Regular cardiac myocyte (primary cell): ENCODE measurements at places on chromosomes 7 and 10. TPM values are rescaled to one million over a fixed set of nuclear protein-coding genes. Genes with fewer than 3 reads are reported as not detected.

PITRM1 gene
- total RNA-seq = 48.8 and 82.4 TPM in 2 replicates

FAM3C gene
- 75.5 and 116 TPM in 2 replicates for total RNA-seq

TLX1 gene
- total RNA-seq = not detected in 2 replicates

HOXA6 gene
- total RNA-seq = 0.28 TPM in 1 of 2 replicates, not detected in the other

SLC25A28 gene
- total RNA-seq = 4.6 and 16.3 TPM in 2 replicates

GNG11 gene
- 123 and 152 TPM in 2 replicates for total RNA-seq

MBL2 gene
- total RNA-seq = not detected in 2 replicates

VWDE gene
- total RNA-seq = 0.19 TPM in 1 of 2 replicates, not detected in the other

OR6B1 gene
- total RNA-seq = not detected in 2 replicates

GJD4 gene
- not detected in 2 replicates for total RNA-seq

NPC1L1 gene
- under 0.01 TPM in 2 replicates for total RNA-seq

SEMA3E gene
- total RNA-seq = 0.38 and 0.56 TPM in 2 replicates

MYO1G gene
- total RNA-seq = under 0.01 TPM in 2 replicates

TUBAL3 gene
- total RNA-seq = under 0.01 TPM in 1 of 2 replicates, not detected in the other

GRK5 gene
- 39.9 and 60.9 TPM in 2 replicates for total RNA-seq

ZPBP gene
- total RNA-seq = not detected in 2 replicates

C7orf57 gene
- total RNA-seq = not detected in 2 replicates

AOAH gene
- total RNA-seq = not detected in 2 replicates

MUC12 gene
- 0.19 TPM in 1 of 2 replicates, not detected in the other for total RNA-seq

GPR26 gene
- not detected in 2 replicates for total RNA-seq

ERCC6 gene
- total RNA-seq = 62.7 and 78.9 TPM in 2 replicates

PON1 gene
- not detected in 2 replicates for total RNA-seq

MORN4 gene
- total RNA-seq = 3.7 and 5.8 TPM in 2 replicates

LIPF gene
- not detected in 2 replicates for total RNA-seq

GATA3 gene
- 0.28 TPM in 1 of 2 replicates, not detected in the other for total RNA-seq

SPDYE3 gene
- not detected in 2 replicates for total RNA-seq

EVX1 gene
- not detected in 2 replicates for total RNA-seq

ZNF488 gene
- 0.19 TPM in 1 of 2 replicates, not detected in the other for total RNA-seq

GTPBP4 gene
- total RNA-seq = 38.6 and 65.2 TPM in 2 replicates

PGAM2 gene
- 0.56 TPM in 1 of 2 replicates, not detected in the other for total RNA-seq

HOXA10 gene
- not detected in 2 replicates for total RNA-seq

MYL7 gene
- total RNA-seq = not detected in 2 replicates

IFIT1 gene
- 9.6 and 27.6 TPM in 2 replicates for total RNA-seq

CD36 gene
- total RNA-seq = 406 and 4,004 TPM in 2 replicates

ANKRD30A gene
- not detected in 2 replicates for total RNA-seq

AZGP1 gene
- total RNA-seq = not detected in 2 replicates

RSBN1L gene
- total RNA-seq = 11.3 and 14.8 TPM in 2 replicates

TIAL1 gene
- 23.1 and 27.0 TPM in 2 replicates for total RNA-seq

PLCE1 gene
- 1.2 and 1.4 TPM in 2 replicates for total RNA-seq

GPER1 gene
- total RNA-seq = 2.7 and 3.1 TPM in 2 replicates

FGL2 gene
- total RNA-seq = 3.1 and 10.1 TPM in 2 replicates

TDRD1 gene
- total RNA-seq = 1.9 and 5.1 TPM in 2 replicates

RSPH10B2 gene
- total RNA-seq = 0.85 TPM in 1 of 2 replicates, not detected in the other

DNAJC12 gene
- total RNA-seq = 9.6 and 9.8 TPM in 2 replicates

POU6F2 gene
- total RNA-seq = not detected in 2 replicates

GHRHR gene
- total RNA-seq = not detected in 2 replicates

ACBD7 gene
- total RNA-seq = 0.85 and 1.2 TPM in 2 replicates

CALML3 gene
- not detected in 2 replicates for total RNA-seq

HKDC1 gene
- 0.38 and 0.85 TPM in 2 replicates for total RNA-seq

C10orf62 gene
- 0.19 TPM in 1 of 2 replicates, not detected in the other for total RNA-seq

DNAH11 gene
- total RNA-seq = 4.0 and 7.6 TPM in 2 replicates

PDE1C gene
- 12.1 and 13.0 TPM in 2 replicates for total RNA-seq

OR2A12 gene
- total RNA-seq = not detected in 2 replicates

HOXA2 gene
- 0.28 TPM in 1 of 2 replicates, not detected in the other for total RNA-seq

AKR1C8 gene
- total RNA-seq = not detected in 2 replicates

GPR158 gene
- 0.19 and 0.28 TPM in 2 replicates for total RNA-seq

STYXL1 gene
- total RNA-seq = 40.0 and 61.3 TPM in 2 replicates

CPSF4 gene
- total RNA-seq = 33.9 and 36.1 TPM in 2 replicates
